ENCODE measurements at places on chromosomes 12 and 14.
A peak's percentile ranks its signal among the peaks of the same experiment; 100 is the strongest.

GRCh38 chr12:28065889-28066630, 93.5 kb upstream of the PTHLH start:
- DNase-seq = no peak

- no peak for DNase-seq
These were observed 55.3 kb downstream of the DACT1 start for GRCh38 chr14:58693048-58693447.

- DNase-seq = no peak
These were observed 200.6 kb downstream of the AEBP2 start for GRCh38 chr12:19639781-19640415.

- no peak for DNase-seq
These were observed 15.9 kb downstream of the ANKRD13A start for GRCh38 chr12:110015132-110015531.

DNA sequence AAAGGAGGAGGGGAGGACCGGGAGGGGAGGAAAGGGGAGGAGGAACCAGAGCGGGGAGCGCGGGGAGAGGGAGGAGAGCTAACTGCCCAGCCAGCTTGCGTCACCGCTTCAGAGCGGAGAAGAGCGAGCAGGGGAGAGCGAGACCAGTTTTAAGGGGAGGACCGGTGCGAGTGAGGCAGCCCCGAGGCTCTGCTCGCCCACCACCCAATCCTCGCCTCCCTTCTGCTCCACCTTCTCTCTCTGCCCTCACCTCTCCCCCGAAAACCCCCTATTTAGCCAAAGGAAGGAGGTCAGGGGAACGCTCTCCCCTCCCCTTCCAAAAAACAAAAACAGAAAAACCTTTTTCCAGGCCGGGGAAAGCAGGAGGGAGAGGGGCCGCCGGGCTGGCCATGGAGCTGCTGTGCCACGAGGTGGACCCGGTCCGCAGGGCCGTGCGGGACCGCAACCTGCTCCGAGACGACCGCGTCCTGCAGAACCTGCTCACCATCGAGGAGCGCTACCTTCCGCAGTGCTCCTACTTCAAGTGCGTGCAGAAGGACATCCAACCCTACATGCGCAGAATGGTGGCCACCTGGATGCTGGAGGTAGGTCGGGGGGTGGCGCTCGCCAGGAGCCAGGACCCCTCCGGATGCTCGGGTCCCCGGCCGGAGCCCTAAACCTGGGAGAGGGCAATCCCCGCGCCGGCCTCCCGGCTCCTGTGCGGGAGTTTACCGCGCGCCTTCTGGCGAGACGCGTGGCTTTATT, at the start of gene CCND2:
Gene CCND2, plus strand, starts transcription at position 111 of the 744 bp plus-strand sequence. Its CDS starts 279 bp downstream, at position 390.
- DNase-seq = no peak

- no peak for DNase-seq
These were observed 77.2 kb upstream of the PRICKLE1 start for GRCh38 chr12:42666671-42667243.

DNA sequence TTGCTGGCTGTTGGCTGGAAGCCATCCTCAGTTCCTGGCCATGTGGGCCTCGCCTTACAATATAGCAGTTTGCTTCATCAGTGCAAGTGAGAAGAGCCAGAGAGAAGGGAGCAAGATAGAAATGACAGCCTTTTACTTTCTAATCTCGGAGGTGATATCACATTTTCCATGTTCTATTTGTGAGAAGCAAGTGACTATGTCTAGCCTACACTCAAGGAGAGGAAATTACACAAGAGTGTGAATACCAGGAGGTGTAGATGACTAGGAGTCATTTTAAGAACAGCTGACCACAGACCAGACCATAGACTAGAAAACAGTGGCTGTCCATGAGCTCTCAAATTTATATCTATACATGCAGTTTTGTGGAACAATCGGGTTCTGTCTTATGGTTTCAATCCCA, 163.0 kb upstream of the NRXN3 start:
- no peak for DNase-seq

- DNase-seq = no peak
These were observed 239.7 kb downstream of the SNAPC1 start for GRCh38 chr14:62001963-62002362.

GRCh38 chr12:130916241-130916911, 37.3 kb upstream of the ADGRD1 start:
- DNase-seq = no peak

GRCh38 chr14:68888883-68889282, 90.2 kb downstream of the ACTN1 start:
- DNase-seq = no peak

- no peak for DNase-seq
These were observed at the start of gene TRHDE for GRCh38 chr12:72272091-72272661. TSS of gene TRHDE (plus strand) at chr12:72272370. CDS start at chr12:72272644, 274 bp downstream.

- DNase-seq = no peak
These were observed 34.9 kb downstream of the SLC11A2 start for GRCh38 chr12:50991291-50991690.

DNA sequence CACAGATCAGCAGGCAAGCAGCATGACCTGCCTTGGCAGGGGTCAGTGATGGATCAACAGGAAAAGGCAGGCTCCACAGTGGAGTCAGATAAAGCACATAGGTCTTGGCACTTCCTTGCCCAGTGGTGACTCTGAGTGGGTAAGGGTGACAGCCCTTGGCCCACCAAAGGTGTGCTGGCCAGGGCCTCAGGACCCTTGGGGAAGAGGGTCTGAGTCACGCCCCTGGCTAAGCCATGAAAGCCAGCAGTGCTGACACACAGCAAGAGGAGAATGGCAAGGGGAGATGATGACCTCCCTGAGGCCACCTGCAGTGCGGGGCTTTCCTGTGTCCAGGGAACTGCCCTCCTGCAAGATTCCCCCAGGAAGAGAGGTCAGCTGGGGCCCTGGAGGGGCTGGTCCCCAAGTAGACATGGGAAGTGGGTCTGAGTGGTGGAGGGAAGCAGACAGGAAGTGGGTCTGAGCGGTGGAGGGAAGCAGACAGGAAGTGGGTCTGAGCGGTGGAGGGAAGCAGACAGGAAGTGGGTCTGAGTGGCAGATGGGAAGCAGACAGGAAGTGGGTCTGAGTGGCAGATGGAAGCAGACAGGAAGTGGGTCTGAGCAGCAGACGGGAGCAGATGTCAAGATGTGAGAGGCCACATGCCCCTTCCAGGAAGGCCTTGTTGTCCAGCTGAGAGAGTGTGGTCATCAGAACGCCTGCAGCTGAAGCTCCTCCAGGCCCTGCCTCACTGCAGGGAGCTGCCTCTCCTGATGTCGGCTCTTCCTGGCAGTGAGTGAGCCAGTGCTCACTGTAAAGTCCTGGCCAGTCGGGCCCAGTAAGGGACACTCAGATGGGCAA, 34.8 kb downstream of the DIO3 start:
- DNase-seq = no peak

- no peak for DNase-seq
These were observed 77.3 kb downstream of the HELB start for GRCh38 chr12:66379616-66380015.

DNA sequence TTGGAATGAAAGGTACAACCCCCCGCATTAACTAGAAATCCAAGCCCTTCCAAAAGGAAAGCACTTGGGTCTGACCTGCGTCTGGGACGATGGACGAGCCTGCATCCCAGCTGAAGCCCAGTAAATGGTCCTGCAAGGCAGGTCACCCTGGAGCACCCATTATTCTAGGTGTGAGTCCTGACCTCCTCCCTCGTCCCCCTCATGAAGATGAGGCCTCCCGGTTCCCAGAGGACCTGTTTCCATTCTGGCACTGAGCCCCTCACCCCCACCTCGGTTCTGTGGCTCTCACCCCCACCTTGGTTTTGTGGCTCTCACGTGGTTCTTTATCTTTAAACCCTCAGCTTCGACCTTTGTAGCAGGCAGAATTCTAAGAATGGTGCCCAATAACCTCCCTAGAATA, 7.3 kb downstream of the IFI27 start:
- DNase-seq = no peak

DNA sequence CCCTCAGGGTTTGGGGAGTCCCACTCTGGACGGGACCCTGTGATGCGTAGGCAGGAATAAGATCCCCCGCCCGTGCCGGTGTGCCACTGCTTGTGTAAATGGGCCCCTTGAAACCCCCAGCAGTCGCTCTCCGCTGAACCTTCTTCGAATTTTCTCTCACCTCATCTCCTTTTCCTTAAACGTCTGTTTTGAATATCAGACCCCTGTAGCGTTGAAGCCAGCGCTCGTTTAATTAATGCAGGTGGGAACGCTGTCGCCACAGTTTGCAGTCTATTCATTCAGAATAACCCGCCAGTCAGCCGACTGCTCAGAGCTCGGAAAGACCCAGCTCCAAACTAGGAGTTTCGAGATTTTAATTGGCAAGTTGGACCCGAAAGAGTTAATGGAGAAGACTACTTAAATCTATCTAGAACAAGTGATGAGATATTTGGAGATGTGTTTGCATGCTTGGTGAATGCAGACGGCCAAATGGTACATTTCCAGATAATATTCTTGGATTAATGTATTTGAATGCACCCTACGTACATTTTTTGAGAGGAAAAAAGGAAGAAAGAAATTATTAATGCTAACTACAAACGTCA, 739 bp upstream of the PPP2R5E start:
- no peak for DNase-seq

- DNase-seq = no peak
These were observed 60.8 kb downstream of the TMCC3 start for GRCh38 chr12:94589591-94590001.

DNA sequence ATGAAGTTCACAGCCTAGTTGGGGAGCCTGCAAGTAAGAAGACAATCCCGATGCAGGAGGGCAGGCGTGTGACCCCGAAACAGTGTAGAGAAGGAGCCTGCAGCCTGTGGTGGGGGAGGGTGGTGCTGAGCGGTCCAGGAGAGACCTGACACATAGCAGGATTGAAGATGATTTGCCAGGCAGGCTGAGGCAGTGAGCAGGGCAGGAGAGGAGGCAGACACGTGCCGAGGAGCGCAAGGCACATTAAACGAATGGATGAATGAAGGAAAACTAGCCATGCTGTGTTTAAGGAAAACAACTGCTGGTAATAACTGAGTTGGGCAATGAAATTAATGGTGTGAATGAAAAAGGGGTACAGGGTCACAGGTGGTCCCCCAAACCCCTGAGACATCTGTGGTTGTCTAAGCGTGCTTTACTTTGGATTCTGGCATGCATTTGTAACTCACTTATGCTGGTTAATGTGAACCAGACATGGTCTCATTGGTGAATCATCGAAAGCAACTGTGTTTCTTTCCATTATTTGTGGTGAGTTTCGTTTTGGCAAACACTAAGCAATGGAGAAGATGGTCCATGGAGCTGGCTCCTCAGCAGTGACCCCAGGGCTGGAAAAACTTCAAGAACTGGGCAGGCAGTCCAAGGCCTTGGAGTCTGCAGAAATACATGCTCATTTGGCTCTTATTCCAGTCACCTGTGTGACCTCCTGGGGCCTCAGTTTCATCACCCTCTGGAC, 96.9 kb upstream of the EVL start:
- no peak for DNase-seq

DNA sequence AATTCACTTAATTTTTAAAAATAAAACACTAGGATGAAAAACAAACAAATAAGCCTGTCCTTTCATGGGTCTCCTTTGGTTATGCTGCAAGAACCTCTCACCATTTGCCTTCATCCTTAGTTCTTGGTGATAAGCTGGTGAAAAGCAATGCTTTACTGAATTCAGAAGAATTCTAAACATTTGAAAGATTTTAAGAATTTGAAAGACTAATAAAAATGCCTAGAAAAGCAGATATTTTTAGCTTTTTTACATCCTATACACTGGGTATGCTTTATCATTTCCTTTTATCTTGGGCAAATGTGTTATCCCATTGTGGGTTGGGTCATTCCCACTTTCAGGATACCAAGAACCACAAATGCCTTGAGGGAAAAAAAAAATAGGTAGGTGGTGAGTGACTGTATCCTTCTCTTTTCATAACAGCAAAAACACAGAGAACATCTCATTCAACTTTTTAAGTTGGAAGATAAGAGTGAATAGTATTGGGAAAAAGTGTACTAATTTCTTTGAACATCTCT, 197.1 kb upstream of the ABCD2 start:
- no peak for DNase-seq

- no peak for DNase-seq
These were observed 2.9 kb upstream of the RTL1 start for GRCh38 chr14:100906420-100906819.

DNA sequence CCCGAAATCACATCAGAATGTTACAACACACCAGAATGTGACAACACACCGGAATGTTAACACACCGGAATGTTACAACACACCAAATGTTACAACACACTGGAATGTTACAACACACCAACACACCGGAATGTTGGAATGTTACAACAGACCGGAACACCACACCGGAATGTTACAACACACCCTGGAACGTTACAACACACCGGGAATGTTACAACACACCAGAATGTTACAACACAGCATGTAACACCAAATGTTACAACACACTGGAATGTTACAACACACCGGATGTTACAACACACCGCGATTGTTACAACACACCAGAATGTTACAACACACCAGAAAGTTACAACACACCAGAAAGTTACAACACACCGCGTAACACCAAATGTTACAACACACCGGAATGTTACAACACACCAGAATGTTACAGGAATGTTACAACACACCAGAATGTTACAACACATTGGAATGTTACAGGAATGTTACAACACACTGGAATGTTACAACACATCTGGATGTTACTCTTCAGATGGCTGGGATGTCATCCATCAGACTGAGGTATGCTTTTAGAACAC, 21.1 kb downstream of the CHFR start:
- no peak for DNase-seq

GRCh38 chr14:68791078-68791901, 1.6 kb downstream of the ZFP36L1 start:
- no peak for DNase-seq

GRCh38 chr14:92961567-92961855, 38.6 kb downstream of the CHGA start:
- DNase-seq = no peak

DNA sequence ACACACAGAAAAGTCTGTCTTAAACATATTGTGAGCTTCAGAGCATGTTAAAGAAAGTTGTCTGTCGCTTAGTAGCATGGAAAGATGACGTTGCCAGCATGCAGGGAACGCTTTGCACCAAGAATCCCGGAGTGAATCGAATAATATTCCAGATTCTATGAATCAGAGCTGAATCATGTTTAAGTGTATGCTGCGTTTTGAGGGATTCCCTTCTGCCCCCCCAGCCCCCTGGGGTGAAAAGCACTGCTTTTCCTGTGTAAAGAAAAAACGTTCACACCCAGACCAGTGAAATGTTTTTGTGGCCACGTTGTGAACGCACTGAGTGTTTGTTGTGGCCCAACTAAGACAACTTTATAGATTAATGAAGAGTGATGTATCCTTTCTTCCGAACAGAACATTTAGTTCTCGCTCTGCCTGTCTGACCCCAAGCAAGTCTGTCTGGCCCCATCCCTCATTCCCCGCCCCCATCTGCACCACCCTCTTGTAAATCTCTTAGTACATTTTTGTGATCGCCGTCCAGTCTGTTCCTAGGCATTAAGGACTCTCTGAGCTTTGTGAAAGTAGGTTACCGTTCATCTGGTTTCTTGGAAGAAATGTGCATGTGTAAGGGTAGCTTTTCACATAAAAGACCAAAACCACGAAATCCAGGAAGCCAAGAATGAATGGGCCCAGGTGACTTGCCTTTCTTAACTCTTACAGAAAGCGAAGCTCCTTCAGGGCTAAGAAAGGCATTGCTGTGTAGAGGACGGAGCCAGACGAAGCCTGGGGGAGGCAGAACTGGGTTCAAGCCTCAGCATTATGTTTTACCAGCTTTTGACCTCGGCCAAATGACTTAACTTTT, 103.0 kb downstream of the SAMD4A start:
- peak; percentile 8 for DNase-seq

All from stimulated activated CD8-positive, alpha-beta memory T cell treated with anti-CD3 and anti-CD28 coated beads, Interleukin-4, amount 100 ng/mL, for 1 hour (primary cell).